ENCODE measurements at places on chromosomes 16 and 17.

DNA sequence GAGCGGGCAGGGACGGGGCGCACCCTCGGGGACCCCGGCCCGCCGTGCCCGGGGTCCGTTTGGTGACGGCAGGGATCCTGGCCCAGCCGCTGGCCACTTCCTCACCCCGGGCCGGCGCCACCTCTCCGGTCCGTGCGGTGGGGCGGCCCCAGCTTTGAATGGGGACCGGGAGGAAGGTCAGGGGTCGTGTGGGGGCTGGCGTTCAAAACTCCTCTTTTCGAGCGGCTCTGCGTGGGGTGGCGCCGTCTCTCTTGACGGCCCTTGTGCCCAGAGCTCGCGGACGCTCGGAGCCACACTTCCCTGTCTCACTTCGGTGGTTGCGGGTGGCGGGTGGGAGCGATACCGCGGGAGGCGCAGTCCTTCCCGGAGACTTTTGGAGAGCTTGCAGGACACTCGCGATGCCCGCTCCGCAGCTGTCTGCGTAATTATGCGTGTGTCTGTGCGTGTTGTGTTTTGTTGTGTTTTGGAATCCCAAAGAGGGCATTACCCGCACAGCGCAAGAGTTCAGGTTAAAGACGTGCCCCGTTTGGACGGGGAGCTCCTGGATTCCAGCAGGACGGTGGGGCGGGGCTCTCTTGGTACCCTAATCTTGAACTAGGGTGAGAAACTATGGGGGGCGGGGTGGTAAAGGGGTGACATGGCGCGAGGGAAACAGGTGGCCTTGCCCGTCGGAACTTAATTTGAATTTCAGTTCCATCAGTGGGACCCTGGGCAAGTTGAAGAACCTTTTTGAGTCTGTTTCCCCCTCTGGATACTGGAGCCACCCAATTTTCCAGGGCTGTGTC is 637 bp downstream of the PLCG2 start:
- DNase-seq = peak; percentile 46

- DNase-seq = no peak
Observed at GRCh38 chr16:85733155-85733838, 17.6 kb downstream of the C16orf74 start.

DNA sequence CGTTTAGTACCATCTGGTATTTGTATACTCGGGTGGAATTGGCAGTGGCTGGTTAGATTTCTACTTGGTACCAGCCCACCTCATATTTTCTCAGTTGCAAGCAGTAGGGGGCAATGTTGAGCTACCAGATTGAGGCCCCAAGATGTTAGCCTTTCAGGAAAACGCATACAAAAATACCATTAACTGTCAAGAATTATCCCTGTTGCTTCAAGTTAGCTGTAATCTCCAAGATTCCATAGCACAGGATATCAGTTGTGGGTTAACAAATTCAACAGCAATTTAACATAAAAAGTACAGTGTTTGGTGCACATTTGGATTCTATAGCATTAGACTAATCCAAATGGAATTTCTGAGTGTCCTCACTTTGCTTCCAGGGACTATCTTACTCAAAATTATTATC is 188.2 kb downstream of the FTO start:
- peak; percentile 60 for DNase-seq

DNA sequence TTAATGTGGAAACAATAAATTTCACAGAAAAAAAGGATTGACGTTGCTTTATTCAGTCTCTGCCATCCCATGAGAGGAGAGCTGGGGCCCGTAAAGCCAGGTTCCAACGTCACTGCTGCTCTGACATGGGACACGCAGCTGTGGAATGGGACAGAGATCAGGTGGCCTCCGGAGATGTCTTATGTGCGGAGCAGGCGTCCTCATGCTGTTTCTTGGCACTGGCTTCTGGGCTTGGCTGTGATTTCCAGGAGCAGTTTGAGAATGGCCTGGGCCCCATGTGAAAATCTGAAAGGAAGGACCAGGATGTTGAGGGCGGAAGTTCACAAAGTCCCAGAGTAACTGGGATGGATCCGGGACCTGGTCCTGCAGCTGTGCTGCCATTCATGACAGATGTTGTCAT is 32.4 kb downstream of the NDEL1 start:
- DNase-seq = no peak

DNA sequence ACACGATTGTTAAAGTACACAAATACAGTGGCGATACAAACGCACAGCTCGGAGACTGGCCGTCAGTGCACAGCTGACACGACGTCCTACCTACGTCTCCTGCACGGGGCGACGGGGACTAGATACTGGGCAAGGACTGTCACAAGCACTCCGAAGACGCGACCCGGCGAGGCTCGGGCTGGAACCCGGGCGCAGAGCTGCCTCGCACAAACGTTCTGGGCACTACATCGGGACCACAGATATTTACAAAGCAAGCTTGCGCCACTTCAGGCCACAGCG is 13.8 kb downstream of the SLC16A3 start:
- no peak for DNase-seq

All from D341Med (cell line).